Lung microvascular endothelial cell (primary cell): ENCODE measurements at places on chromosomes 1 and 21.

DNA sequence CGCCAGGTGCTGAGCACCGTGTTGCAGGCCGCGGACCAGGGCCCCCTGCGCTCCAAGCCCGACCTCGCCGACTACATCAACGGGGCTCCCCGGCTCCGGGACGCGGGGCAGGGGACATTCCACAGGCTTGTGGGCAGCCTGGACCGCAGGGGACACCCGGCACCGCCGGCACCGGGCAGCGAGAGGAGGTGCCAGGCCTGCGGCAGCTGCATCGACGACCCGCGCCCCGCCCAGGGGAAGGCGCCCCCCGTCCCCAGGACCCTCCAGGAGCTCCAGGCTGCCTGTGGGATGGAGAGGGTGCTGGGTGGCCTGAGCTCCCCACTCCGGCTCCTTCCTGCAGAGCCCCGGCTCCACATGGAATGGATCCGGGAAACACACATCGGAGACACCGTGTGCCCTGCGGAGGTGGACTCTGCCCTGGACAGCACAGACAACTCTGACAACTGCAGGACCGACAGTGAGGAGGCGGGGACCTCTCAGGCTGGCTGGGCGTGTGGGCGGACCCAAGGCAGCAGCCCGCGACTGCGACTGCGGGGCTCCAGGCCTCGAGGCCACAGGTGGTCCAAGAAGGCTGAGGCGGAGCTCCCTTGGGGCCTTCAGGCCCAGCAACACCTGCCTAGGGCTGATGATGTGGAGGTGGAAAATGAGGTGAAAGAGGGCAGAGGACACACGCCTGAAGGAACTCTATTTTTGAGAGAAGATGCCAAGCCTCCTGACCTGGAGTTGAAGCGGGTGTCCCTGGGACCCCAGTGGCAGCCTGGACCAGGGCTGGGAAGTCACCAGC lies 22.8 kb downstream of the KIAA1614 start:
- no peak for DNase-seq

DNA sequence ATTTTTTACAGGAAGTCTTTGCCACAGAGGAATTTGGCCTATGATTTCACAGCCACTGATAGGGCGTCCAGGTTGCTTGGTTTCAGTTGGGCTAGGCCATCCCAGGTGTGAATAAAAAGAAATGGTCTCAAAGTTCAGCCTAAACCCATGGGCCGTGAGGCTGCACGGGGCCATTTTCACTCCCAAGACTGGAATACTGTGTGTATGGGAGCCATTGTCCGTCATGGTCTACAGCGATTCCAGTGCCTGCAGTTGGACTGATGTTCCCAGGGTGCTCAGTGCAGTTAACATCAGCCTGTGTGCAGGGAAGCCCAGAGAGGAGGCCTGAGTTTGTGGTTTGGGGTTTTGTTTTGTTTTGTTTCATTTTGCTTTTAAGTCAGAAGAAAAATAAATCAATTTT lies 133.2 kb downstream of the ADSS2 start:
- DNase-seq = no peak

DNA sequence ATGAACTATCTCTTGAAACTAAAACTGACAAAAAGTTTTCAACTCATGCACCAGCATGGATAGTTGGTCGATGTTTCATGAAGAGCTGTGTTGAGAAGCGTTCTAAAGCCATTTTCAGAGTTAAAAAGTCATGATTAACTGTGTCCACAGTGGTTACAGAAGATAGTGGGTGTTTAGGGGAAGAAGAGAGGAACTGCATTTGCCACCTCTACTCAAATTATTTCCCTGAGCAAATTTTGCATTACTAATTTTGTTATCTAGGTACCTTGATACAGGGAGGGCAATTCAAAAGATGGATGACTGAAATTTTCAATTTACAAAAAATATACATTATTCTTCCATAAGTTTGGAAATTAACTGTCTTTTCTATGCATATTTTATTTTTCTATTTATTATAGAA lies 15.5 kb downstream of the SAMSN1 start:
- no peak for DNase-seq

DNA sequence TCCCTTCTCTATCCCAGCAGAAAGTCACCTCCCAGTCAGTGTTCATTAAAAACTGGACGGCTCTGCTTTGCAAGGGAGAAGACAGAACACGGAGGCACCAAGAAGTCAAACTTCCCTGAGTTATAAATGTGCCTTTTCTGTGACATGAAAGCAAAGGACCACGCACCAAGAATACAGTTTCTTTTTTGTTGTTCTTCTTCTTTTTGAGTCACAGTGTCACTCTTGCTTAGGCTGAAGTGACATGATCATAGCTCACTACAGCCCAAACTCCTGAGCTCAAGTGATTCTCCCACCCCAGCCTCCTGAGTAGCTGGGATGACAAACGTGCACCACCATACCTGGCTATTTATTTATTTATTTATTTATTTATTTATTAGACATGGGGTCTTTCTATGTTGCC lies 22.7 kb downstream of the GLUL start:
- DNase-seq = no peak

- DNase-seq = peak; percentile 31
These were observed 299.2 kb downstream of the SRGAP2C start for GRCh38 chr1:121483961-121484424.

DNA sequence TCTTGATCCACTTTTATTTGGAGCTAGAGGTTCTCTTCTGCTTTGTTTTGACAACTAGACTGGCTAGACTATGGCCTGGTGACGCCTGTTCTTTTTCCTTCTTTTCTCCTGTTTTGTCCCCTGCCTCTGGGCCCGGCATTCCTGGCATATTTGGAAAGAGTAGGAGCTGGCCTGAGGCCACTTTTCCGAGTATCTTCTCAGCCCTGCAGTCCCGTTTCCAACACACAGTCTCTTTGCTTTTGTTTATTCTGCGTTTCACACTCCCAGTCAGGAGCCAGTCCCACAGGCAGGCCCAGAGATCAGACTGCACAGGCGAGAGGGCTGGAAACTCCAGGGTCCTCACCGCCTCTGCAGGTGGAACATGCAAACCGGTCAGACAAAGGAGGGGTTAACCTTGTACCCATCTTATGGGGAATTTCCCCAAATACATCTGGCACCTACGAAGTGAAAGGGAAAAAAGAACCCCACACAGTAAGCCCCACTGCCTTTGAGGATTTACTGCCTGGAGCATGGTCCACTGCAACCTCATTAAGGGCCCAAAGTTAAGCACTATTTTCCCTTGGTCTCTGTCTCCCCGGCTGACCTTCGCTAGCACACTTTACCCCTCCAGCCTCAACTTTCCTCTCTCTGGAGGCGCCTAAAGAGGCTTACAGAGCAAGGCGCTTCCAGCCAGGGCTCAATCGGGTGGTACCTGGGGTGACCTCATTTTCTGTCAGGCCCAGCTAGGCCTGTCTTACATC lies 141.1 kb downstream of the TOMM20 start:
- DNase-seq = peak; percentile 93

DNA sequence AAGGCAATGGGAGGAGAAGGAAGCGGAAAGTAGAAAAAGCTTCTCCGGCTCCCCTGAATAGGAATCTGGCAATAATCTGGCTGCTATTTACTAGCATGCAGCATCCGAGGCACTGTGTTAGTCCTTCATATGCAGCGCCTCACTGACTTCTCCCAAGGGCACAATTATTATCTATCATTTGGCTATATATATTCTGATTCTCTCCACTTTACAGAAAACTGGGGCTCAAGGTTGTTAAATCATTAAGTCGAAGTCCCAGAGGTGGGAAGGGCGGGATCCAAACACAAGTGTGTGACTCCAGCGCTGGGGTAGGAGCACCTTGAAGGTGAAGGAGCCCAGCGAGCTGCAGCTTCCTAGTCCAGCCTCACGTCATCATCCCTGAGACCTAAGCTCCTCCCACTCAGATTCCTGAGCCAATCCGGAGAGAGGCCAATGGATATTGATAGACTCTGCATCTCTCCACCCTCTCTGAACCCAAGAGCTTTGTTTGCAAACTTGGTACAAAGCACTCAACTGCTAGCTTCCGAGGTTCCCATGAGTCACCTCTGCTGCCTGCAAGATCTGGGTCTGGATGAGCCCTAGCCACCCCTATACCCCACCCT lies 16.6 kb upstream of the EYA3 start:
- DNase-seq = peak; percentile 28

DNA sequence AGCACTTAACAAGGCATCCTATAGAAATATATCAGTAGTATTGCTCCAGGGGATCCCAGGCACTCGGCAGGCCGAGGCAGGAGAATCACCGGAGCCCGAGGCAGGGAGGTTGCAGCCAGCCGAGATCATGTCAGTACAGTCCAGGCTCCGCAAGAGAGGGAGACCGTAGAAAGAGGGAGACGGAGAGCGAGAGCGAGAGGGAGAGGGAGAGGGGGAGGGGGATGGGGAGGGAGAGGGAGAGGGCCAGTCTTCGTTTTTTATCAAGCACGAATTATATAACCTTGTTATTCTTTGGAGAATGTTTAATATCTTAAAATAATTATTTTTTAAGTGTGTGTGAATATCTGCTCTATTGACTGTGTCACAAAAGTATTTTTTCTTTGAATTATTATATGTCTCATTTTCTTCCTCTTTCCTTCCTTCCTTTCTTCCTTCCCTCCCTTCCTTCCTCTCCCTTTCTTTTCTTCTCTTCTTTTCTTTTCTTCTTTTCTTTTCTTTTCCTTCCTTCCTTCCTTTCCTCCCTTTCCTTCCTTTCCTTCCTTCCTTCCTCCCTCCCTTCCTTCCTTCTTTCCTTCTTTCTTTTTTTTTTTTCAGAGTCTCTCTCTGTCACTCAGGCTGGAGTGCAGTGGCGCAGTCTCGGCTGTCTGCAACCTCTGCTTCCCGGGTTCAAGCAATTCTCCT lies 233.7 kb downstream of the SRGAP2C start:
- DNase-seq = no peak

DNA sequence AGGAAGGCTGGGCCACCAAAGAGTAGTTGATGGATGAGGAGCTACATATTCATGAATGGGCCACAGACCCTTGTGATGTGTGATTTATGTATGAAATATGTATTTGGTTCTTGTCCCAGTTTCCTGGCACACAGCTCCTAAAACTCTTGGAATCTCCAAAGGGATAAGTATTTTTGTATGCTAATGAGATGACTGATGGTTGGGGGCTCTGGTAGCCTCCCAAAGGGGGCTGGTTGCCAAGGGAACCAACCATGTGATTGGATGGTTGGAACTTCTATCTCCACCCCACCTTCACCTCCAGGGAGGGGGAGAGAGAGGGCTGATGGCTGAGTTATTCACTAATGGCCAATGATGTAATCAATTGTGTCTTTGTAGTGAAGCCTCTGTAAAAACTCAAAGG lies 77.1 kb downstream of the ZNF281 start:
- no peak for DNase-seq

DNA sequence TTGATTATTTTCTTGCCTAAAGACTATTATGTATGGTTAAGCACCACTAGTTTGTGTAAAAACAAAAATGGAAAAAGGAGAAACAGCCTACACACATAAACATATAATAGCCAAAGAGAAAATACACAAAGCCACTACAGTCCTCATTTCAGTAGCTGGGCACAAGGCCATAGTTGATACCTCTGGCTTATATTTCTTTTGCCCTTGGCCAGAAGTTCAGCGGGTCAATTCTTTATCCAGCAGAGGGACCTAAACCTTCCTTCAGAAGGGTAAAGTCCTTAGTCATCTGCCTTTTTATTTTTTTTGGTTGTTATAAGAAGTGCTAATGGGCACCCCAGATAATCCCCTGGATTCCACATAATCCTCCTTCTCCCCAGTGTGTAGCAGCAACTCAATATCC lies 134.1 kb downstream of the PIGK start:
- DNase-seq = no peak

DNA sequence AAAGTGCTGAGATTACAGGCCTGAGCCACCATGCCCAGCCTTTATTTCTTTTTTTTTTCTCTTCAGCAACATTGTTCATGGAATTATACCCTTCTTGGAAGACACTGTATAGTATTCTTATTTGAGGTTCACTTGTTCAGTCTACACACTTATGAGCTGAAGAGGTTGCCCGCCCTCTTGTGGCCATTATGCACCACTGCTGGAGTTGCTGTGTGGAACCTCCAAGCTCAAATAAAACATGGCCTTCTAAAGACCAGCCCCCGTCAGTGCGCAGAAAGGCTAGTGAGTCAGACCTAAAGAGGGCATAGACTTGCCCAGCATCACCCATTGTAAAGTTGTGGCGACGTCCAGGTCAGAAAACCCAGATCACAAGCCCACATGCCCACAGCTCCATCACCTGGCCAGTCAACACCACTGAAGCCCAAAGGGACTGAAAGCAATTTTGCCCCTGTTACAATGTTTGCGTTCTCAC lies 20.4 kb downstream of the LURAP1 start:
- peak; percentile 91 for DNase-seq

DNA sequence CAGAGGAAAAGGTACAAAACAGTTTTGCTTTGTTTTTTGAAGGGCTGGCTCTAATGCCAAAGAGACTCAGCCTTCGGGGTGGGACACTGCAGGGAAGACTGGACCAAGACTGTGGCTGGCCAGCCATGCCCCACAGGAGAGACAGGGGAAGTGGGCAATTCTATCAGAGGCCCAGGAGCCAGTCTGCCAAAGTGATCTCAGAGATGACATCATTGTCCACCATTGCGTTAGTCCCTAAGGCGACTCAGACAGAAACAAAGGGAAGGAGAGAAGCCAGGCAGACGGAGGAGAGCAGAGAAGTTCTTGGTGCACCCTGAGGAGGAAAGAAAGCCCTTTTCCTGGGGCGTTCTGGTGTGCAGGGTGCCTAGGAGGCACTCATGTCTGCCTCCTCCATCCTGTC lies 26.4 kb downstream of the OPTC start:
- DNase-seq = no peak

DNA sequence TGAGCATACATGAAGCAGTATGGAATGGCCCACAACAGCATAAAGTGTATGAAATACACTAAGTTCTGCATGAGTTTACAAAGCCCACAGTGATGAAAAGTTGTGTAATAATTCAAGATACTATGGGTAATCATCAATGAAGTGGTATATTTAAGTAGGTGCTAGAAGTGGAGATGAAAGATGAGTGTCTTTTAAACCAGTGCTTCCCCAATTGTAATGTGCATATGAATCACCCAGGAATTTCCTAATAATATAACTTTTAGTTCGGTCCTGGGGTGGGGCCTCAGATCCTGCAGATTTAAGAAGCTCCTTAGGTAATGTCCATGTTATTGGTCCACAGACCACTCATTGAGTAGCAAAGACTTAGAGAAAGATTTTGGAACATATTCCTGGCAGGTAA lies 184.9 kb downstream of the DUSP10 start:
- no peak for DNase-seq

DNA sequence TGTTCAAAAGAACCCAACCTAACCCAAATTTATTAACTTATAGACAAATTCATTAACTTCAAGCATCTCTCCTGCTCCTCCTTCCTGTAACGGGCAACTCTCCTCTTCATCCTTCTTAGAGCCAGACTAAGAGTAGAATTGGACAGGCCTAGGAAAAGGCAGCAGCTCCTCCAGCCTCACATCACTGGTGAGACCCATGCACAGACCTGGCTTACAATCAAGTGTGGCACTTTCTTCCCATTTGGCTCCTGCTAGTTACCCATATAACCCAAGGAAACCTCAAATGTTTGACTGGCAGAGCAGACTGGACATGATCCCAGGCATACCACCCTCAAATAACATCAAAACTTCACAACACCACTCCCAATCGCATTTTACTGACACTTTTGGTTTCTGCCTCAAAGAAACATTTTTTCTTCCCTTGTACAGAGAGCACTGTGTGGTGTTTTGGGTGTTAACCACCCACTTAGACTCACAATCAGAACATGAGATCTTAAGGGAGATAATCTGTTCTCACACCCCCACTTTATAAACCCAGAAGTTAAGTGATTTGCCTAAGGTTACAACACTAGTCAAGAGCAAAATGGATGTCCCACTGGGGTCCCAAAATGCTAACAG lies 101.4 kb downstream of the SIPA1L2 start:
- no peak for DNase-seq

- peak; percentile 75 for DNase-seq
These were observed 74.4 kb downstream of the PTGS2 start for GRCh38 chr1:186605762-186606350.

- DNase-seq = no peak
These were observed 1.2 kb downstream of the DMRTA2 start for GRCh38 chr1:50421768-50422674.
